Gastroesophageal sphincter (tissue), 4 donors: ENCODE measurements at places on chromosomes 3 and 15.

DNA sequence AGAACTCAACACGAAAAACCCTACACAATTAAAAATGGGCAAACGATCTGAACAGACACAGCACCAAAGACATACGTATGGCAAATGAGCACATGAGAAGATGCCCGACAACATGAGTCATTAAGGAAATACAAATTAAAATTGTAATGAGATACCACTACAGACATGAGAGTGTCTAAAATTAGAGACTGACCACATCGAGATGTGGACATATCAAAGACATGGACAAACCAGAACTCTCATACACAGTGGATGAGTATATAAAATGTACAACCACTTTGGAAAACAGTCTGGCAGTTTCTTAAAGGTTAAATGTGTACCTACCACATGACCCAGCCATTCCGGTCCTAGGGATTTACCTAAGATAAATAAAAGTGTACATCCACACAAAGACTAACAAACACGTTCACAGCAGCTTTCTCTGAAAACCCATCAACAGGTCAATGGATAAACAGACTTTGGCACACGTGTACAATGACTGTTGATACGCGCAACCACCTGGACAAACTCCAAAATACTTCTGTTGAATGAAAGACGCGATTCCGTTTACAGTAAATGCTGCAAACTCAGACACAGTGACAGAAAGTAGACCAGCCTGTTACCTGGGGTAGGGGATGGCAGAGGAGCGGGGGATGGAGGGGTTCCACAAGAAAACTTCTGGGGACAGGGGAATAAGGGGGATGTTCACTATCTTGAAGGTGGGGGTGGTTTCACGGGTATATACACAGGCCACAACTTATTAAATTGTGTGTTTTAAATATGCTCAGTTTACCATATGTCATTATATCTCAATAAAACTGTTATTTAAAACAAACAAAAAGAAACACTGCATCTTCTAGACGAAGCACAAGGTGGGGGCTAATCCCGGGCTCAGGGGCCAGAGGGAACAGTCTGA lies 2.1 kb downstream of the TNK2 start:
- ATAC-seq: no peak

DNA sequence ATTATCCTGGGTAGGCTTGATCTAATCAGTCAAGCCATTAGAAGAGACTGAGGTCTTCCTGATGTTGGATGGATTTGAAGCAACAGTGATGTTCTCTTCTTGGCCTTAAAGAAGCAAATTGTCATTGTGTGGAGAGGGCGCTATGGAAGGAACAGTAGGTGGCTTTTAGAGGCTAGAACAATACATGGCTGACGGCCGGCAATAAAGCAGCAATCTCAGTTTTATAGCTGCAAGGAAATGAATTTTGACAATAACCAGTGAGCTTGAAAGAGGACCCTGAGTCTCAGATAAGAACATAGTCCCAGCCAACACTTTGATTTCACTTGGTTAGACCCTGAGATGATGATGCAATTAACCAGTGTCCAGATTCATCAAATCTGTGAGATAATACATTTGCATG lies 302.1 kb downstream of the NSUN3 start:
- ATAC-seq: no peak

GRCh38 chr3:71074423-71074822 lies 509.1 kb downstream of the FOXP1 start:
- no peak for ATAC-seq

DNA sequence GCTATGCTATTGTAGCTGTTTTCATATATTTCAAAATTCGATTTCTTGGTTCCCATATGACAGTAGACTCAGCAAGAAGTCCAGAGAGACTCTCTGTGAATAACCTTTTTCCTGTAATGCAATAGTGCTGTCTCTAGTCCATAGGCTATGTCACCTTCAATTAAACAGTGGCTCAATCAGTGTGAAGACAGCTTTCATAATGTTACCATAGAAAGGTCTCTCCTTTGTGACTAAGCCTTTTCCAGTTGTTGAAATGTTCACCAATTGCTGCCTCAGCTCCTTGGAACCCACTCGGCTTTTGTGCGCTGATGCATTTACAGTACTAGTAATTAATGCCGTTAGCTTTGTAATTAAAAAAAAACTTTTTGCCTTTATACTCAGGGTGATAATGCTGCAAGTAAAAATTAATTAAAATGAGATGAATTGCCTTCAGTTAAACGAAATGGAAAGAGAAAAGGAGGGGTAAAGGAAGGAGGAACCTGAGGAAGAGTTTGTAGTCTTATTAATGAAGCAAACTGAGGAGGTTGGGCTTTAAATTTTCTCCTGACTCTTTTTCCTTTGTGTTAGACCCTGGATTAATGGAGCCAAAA lies 214.8 kb downstream of the LSAMP start:
- no peak for ATAC-seq

DNA sequence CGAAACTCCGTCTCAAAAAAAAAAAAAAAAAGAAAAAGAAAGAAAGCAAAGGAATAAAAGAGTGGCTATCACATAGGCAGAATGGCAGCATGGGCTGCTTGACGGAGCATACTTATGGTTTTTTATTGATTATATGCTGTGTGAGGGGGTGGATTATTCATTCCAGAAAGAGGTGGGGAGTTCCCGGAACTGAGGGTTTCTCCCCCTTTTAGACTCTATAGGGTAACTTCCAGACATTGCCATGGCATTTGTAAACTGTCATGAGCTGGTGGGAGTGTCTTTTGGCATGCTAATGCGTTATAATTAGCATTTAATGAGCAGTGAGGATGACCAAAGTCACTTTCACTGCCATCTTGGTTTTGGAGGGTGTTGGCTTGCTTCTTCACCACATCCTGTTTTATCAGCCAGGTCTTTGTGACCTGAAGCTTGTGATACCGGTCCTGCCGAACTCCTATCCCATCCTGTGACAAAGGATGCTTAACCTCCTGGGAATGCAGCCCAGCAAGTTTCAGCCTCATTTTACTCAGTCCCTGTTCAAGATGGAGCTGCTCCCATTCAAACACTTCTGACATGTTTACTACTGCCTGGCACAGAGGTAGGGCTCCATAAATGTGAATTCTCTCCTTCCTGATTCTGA lies 15.8 kb upstream of the ABHD17C start:
- ATAC-seq: no peak

- ATAC-seq: no peak
Observed at GRCh38 chr3:23175341-23176083, 27.6 kb upstream of the UBE2E2 start.

- ATAC-seq: no peak
Observed at GRCh38 chr3:67001086-67001861, 3.2 kb downstream of the KBTBD8 start.

GRCh38 chr3:159114582-159114981 lies 312.7 kb downstream of the MFSD1 start:
- no peak for ATAC-seq

DNA sequence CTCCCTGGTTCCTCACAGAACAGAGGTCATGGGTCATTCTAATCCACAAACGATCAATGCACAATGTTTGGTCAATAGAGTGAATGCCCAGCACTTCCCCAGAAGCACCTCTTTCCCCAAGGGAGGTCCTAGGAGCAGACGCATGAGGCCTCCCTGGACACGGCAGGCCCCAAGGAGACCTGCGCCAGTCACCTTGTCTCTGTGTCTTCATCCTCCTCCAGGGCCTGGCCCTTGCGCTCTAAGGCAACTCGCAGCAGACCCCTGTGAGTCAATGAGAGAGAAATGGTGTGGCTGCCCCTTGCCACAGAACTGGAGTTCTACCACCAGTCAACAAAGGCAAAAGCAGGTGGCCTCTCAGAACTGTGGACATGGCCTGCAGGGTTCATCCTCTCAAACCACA lies 18.1 kb downstream of the ALS2CL start:
- ATAC-seq: no peak

GRCh38 chr3:195219351-195220230 lies 51.4 kb downstream of the XXYLT1 start:
- no peak for ATAC-seq

GRCh38 chr15:84799511-84800187 lies 17.5 kb upstream of the ALPK3 start:
- no peak for ATAC-seq

DNA sequence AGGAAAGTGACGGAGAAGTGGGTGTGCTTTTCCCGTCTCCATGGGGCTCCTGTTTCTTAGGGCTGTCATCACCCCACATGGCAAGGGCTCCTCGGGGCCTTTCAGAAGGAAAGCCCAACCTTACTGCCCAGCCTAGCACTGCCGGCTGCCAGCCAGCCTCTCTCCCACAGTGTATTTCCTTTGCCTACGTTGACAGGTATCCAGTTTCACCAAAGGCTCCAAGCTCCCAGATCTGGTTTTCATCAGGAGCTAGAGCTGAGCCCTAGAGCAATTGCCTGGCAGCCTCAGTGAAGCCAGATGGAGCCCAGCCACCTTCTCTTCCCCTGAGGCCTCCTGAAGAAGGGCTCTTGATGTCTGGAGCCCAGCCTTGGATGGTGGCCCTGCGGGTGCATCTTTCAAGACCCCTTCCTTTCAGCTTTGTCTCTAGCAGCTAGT lies 20.2 kb downstream of the CRABP1 start:
- ATAC-seq: no peak

GRCh38 chr3:180679178-180680096 lies at the start of gene CCDC39:
TSS of gene CCDC39 (minus strand) at chr3:180679489. CDS start at chr3:180679380, 109 bp downstream.
- peak; percentile 74 for ATAC-seq

- no peak for ATAC-seq
Observed at GRCh38 chr15:89196994-89197393, 24.4 kb downstream of the RLBP1 start.
